B cell (primary cell): ENCODE measurements at places on chromosomes 1 and 21. TPM values are rescaled to one million over a fixed set of nuclear protein-coding genes. Genes with fewer than 3 reads are reported as not detected.

- no peak overlapping the region for H3K4me3 ChIP-seq
- DNase-seq = no peak
- H3K27me3 ChIP-seq = no peaks in the 10 kb centered on the region
These were observed 7.2 kb upstream of the C8B start for GRCh38 chr1:56972976-56973375.

DNA sequence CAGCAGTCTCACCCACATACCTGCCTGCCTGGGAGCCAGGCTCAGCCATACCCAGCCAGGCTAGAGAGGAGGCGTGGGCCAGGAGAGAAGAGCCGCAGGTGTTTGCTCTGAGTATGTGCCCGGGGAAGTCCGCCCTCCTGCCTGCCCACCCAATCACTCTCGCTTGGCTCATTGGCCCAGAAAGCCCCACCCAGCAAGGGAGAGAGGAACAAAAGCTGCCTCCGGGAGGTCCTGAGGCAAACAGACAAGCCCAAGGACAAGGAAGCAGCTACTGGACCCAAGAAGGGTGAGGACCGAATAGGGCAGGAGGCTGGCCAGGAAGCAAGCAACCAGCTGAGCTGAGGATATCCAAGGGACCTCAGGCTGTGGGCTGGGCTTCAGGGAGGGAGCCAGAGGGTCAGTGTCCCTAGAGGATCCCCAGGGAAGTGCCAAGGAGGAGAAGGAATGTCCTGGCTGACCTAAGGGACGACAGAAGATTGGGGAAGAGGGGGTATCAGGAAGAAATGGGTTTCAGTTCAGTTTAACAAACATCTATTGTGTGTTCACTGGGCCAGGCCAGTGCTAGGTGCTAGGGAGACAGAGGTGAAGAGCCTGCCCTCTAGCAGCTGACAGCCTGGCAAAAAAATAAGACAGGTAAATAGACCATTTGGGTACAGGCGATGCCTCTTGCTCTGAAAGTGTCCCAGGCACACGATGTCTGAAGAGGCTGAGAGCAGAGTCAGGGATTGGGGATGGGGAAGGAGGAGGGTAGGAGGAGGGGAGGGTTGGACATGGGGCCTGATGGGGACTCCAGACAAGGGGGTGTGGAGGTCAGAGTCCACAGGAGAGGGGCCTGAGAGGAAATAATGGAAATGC lies at the start of gene GJB4:
GJB4 (plus strand) TSS at position 238 of the 855 bp plus-strand sequence. CDS start 1,515 bp downstream, outside the sequence.
- DNase-seq = no peak
- H3K36me3 ChIP-seq = no peaks in the 10 kb centered on the region
- H3K27me3 ChIP-seq = peaks cover 2% of the 10 kb centered on the region
- no peak within 1 kb of the TSS for H3K27ac ChIP-seq
- H3K4me3 ChIP-seq = no peak within 1 kb of the TSS

DNA sequence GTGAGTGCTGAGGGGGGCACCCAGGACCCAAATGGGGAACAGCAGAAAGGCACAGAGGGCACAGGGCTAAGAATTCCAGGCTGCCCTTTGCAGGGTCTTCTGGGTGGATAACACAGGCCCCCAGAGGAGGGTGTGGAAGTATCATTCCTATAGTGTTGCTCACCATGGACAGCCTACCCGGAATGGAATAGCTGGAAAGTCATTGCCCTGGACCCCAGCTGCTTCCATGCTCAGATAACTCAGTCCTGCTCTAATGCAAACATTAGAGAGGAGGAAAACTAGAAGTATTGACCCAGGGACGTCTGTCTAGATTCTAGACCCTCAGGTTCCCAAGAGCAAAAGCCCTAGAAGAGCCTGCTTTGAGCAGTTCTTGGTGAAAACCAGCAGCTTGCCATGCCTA lies 24.7 kb downstream of the SLC6A17 start:
- H3K27ac ChIP-seq = no peak overlapping the region
- no peak overlapping the region for H3K4me3 ChIP-seq
- no peaks in the 10 kb centered on the region for H3K27me3 ChIP-seq
- H3K36me3 ChIP-seq = no peaks in the 10 kb centered on the region

GRCh38 chr1:81512252-81513003 lies 288.3 kb upstream of the ADGRL2 start:
- no peaks in the 10 kb centered on the region for H3K4me1 ChIP-seq
- no peak for DNase-seq
- no peaks in the 10 kb centered on the region for H3K36me3 ChIP-seq
- no peak overlapping the region for H3K4me3 ChIP-seq

GRCh38 chr1:16218014-16218673 lies 5.7 kb upstream of the ARHGEF19 start:
- no peak for DNase-seq
- no peaks in the 10 kb centered on the region for H3K36me3 ChIP-seq
- no peak overlapping the region for H3K27ac ChIP-seq
- H3K4me3 ChIP-seq = no peak overlapping the region
- H3K27me3 ChIP-seq = no peaks in the 10 kb centered on the region

DNA sequence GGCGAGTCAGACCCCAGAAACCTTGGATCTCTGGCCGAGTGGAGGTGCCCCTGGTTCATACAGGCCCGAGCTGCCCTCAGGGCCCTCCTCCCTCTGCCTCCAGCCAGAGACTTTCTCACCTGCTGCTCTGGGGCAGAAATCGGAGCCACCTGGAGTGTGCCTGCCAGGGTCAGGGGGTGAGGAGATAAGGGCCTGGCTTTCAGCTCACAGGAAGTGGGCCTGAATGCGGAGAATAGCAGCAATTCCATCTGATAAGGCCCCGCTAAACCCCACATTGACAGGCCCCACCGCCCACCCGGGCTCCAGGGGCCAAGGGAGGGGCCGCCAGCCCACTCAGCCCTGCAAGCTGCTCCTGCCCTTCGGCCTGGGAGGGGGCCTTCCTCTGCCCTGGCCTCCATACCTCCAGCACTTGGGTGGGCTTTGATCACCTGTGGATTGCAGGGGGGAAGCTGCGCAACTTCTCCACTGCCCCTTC lies 123.7 kb upstream of the ARHGEF16 start:
- H3K27ac ChIP-seq = no peak overlapping the region
- no peaks in the 10 kb centered on the region for H3K36me3 ChIP-seq
- no peak overlapping the region for H3K4me3 ChIP-seq
- H3K27me3 ChIP-seq = no peaks in the 10 kb centered on the region
- no peak for DNase-seq

SEMA4A gene
- 6.4 and 9.2 TPM in 2 replicates for total RNA-seq

GRCh38 chr1:219123036-219123435 lies 50.6 kb upstream of the LYPLAL1 start:
- no peak overlapping the region for H3K4me3 ChIP-seq
- no peak overlapping the region for H3K27ac ChIP-seq
- no peaks in the 10 kb centered on the region for H3K4me1 ChIP-seq
- DNase-seq = no peak
- H3K27me3 ChIP-seq = no peaks in the 10 kb centered on the region

SERTAD4 gene
- total RNA-seq = not detected in 2 replicates
